ENCODE measurements at places on chromosomes 6 and 20.

- no peak for DNase-seq
Measured at GRCh38 chr6:36912030-36912454, 26.3 kb downstream of the C6orf89 start.

DNA sequence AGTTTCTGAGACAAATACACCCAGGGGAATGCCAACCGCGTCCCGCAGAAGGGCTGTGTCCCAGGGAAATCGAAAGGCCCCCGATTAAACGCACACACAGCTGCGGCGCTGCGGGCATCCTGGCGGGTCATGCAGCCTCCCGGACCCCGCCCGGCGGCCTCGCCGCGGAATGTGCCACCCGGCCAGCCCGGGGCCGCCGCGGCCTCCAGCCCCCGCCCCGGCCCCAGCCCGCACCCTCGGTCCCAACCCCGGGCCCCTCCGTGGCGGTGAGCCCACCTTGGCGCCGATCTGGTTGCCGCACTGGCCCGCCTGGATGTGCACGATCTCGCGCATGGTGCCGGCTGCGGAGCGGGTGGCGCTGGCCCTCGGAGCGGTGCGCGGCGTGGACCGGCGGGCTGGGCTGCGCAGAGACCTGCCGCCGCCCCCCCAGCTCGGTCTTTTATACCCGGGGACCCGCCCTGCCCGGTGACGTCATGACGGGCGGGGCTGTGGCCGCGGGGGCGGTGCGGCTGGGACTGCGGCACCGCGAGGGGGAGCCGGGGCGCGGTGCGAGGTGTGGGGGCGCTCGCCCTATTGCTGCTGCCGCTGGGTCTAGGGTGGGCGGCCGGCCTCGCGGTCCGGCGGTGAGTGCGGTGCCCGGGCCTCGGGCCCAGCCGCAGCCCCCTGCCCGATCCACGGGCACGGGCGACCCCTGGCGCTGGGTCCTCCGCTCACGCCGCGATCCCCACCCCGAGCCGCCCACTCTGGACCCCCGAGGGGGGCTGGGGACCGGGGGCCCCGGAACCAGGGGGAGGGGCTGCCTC, at the start of gene TUBB2A:
Gene TUBB2A (minus strand): TSS at position 414 of the 803 bp plus-strand sequence. CDS start 81 bp downstream, at position 333.
- peak; percentile 95 for DNase-seq

DNA sequence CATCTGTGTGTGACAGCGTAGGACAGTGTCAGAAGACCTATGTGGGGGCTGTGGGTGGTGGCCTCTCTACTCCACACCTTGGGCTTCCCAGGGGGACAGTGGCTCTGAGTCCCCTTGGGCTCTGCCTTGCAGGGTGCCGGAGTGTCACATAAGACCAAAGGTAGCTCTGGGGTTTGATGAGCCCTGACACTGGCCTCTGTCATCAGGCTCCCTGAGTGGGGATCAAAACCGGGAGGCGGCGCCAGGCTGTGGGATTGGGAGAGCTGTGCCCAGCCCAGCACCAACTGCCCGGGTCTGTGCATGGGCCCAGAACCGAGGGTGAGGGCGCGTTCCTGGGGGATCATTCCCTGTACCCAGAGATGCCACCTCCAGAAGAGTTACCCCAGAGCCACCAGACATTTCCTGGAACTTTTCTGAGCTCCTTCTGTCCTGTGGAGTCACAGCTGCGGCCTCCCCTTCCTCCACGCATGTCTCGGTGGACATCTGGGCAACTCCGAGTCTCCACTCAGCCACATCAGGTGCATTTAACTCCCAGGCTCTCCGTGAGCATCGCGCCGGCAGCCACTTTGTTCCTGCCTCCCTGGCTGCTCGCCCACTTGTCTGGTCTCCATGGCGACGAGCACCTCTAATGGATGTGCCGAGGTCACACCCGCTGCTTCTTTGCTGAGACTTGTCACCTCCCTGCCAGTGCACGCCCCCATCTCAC, 94.7 kb downstream of the TMEM242 start:
- DNase-seq: no peak

GRCh38 chr20:8718279-8718678, 350.6 kb upstream of the PLCB4 start:
- no peak for DNase-seq

- peak; percentile 20 for DNase-seq
Measured at GRCh38 chr6:108896111-108896661, 48.0 kb downstream of the ARMC2 start.

Measured in RWPE1 (cell line).